EH (cell line): ENCODE measurements at places on chromosomes 3 and 15.

DNA sequence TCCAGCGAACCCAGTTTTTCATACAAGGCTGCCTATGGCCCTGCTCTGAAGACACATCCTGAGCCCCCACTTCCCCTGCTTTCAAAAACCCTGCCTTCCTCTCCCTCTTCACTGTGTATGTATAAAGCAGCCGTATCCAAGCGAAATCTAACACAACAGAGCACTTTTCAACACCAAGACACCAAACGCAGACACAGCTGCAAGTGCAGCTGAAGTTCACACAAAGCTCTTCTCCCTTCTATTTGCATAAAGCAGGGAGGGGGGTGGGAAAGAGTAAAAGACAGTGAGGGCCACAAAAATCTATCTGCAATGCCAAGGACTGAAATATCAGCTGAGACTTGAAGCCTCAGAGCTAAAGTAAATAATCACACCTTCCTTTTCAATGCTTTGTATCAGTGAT, 35.1 kb upstream of the CSPG5 start:
- no peak for DNase-seq

DNA sequence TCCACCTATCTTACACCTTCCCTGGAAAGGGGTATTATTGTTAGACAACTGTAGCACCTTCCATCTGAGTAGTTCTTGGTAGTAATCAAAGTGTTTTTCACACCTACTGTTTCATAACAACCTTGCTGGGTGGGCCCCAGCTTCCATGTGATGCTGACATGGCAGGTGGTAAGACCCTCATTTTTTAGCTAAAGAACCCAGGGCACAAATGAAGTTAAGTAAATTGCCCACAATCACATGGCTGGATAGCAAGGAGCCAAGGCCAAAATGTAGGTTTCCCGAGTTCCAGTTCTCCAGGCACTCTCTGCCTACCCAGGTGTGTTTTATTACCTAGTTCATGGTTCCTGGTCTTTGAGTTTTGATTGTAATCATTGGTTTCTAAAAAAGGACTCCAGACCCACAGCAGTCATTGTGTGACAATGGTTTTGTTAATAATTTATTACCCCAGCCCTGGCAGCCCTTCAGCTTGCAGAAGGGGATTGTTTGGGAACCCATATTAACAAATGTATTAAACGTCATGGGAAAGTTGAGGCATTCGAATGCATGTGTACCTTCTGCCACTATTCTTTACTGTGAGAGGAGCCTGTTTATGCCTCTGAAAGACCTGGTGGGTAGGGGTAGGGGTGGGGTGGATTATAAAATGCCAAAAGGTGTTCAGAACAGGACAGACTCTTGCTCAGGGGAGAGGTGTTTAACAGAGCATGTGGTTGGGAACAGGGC, 222.2 kb upstream of the BHLHE40 start:
- DNase-seq, result no peak

DNA sequence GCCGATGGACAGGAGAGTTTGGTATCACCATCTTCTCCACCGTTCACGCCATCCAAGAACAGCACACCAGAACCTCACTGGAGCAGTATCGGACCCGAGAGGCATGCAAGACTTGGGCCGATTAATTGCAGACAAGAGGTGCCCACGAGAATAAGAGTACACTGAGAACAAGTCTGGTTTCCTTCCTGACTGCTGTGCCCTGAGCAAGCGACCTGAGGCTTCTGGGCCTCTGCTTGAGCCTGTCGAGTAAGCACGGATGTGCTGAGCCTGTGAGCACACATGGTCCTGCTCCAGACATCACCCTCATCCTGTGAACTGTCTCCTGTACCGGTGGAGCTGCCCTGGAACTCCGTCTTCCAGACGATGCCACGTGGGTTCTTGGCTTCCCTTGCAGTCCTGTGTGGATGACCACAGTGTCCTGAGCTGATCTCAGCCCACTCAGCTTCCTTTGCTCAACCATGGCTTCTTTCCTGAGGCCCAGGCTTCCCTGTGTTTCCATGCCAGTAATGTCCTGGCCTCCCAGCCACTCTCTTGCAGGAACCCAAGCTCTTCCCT, 34.3 kb upstream of the SNRPA1 start:
- no peak for DNase-seq

DNA sequence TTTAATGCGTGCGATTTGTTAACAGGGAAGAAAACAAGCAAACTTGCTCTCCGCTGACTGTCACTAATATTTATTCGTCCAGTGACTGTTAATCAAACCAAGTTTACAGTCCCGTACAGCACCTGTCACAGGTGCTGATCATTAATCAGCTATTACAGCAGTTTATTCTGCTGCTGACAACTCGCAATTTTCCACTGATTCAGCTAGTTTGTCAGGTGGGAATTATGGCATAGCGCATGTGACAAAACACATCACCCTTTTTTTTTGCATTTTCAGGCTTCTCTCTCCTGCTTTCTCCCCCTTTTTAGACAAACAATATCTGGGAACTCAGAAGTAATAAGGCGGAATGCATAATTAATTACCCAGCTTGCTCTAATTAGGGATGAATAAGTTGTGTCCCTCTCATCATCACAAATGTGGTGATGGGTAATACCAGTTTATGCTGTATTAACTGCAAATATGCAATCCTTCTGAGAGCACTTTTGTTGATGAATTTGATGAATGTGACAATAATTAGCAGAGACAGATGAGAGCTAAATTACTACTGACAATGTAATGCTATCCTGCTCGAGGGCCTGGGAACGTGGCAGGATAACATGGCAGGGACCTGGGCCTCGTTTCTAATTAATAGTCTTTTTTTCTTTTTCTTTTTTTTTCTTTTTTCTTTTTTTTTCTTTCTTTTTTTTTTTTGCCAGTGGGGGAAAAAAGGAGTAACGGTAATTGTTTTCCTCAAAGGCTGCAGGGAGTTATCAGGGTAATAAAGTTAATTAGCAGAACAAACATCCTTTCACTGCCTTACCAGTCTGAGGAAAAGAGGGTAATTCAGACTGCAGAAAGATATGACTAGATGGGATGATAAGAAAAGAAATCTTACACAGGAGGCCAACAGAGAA, 150.3 kb upstream of the SOX2 start:
- no peak for DNase-seq

DNA sequence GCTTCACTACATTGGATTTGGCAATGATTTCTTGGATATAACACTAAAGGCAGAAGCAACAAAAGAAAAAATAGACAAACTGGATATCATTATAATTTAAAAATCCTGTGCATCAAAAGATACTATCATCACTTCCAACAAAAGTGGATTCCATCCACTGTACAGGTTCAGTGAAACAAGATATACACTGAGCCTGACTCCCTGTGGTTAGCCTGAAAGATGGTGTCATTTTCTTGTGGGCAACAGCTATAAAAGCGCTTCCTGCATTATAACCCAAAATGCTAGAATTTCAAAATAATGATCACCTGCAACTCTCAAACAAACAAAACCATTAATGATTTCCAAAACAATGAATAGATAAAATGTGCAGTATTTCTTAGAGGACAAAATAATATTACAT, 39.6 kb upstream of the TBC1D23 start:
- no peak for DNase-seq

DNA sequence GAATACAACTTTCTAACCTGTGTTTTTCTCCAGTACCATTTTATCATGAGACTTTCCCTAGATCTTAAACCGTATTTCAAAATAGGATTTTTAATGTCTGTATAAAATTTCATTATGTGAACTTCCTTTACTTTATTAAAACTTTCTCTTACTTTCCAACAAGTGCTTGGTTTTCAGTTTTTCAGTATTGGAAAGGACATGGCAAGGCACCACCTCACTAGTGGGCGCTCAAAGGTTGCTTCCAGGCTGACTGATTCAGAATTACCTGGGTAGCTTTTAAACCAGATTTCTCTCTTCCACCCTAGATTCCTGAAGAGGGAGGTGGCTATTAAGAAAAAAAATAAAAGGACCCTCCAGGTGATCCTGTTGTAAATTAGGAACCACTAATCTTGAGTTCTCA, 236.6 kb downstream of the SOX2 start:
- no peak for DNase-seq

GRCh38 chr3:126745760-126746394, 41.8 kb downstream of the CHCHD6 start:
- peak; percentile 15 for DNase-seq

DNA sequence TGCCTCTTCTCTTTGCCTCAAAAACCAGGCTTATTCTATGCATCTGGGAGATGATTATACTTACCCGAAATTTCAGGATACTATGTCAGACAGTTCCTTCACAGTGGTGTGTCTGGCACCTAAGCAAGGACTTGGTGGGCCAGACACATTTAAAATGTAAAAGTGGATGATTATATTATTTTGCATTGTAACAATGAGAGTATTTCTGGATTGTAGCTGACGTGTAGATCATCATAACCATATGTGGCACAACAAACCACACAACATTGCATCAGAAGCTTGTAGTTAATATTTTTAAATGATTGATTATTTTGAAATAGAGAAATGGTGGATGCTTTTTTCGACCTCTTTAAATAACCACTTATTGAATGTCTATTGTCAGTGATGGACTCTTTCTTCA, 109.0 kb downstream of the TIGIT start:
- no peak for DNase-seq

GRCh38 chr15:28075573-28075972, 23.5 kb downstream of the OCA2 start:
- DNase-seq, result no peak

DNA sequence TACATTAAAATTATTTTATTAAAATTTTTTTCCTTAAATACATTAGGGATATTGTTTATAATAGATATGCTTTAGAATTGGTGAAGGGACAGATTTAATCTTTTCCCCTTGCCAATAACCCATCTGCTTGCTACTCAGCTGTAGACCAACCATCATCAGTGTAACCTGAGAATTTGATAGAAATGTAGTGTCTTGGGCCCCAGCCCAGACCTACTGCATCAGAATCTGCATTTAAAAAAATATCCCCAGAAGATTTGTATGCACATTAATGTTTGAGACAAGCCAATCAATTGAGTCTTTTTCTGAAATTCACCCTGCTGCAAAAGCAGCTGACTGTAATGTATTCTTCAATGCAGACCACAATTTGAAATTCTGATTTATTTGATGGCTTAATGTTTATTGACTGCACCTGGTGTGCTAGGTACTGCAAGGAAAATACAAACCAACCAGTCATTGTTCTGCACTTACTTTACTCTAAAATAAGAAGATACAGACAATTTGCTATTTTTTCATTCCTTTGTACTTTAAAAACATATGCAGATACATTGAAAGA, 190.7 kb upstream of the SGO1 start:
- DNase-seq, result no peak

DNA sequence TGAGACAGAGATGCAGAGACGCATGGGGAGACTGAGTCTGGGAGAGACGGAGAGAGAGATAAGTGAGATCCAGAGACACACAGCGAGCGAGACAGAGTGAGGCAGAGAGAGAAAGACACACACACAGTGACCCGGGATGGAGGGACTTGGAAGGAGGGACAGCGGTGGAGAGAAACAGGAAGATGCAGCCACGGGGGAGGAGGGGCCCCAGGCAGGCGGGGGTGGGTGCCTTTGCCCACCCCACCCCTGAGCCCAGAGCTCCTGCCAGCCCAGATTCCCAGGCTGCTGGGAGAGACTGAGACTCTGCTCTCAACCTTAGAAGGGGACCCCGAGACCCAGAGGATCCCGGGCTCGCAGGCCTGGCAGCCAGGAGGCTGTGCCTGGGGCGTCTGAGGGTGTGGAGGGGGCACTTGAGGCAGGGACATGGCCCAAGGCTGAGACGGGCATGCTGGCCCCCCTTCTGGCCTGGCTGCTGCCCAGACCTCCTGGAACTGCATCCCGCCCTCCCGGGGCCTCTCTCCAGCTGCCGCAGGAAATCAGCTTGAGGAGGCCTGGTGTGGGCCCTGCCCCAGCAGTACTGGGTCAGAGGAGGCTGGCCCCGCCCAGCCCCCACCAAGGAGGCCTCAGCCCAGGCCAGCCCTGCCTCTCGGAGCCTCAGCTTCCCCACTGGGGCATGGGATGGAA, 18.1 kb downstream of the H1-8 start:
- DNase-seq, result peak; percentile 93

DNA sequence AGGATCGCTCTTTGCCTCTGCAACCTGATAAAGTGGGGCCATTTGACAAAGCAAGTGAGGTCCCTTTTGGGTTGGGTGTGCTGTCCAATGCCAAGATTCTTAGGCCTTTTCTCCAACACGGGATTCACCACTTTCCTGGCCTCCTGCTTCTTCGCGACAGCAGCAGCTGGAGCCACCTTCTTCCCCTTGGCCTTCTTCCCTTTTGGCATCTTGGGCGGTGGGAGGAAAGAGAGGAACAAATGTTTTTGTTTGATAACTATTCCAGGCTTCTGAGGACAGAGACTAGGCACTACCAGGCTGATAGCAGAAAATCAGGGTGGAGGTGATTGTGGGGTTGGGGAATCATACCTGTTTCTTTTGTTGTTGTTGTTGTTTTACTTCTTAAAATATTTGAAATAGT, 30.0 kb upstream of the FAM81A start:
- no peak for DNase-seq

DNA sequence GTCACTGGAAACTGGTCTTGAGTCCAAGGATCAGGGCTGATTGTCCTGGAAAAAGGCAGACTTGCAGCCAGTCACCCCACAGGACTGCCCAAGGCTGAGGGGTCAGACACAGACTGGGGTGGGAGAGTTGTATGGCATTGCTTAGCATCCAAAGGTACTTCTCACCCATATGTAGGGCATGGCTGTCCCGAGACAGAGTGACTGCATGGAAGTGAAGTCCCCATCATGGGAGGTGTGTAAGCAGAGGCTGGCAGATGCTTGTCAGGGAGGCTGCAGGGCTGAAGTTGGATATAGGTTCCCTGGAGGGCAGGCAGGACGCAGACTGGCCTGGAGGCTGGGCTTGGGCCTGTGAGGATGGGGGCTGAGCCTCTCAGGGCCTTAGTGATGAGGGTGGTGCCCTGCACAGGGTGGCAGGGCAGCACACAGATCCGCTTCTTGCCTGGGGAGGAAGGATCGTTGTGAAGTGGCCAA, 31.1 kb downstream of the PSTPIP1 start:
- DNase-seq, result no peak

GRCh38 chr15:23033979-23034378, 5.4 kb downstream of the TUBGCP5 start:
- no peak for DNase-seq

DNA sequence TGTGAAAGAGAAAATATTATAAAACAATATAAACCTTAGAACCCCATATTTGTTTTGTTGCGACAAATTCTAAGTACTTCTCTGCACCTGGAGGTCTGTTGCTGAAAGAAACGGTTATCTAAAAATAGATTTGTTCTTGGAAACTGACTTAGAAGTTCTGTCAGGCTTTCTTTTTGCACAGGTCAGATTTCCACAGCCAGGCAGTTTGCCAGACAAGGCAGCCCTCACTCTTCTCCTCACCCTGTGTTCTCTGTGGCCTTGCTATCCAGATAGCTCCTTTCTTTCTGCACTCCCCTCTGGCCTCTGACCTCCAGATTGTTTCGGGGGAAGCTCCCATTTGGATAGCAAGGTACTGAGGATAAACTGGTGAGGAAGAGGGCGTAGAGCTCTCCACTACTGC, 413.3 kb upstream of the ONECUT1 start:
- no peak for DNase-seq

- DNase-seq, result peak; percentile 89
Measured at GRCh38 chr15:70870051-70870450, 16.1 kb upstream of the LARP6 start.

DNA sequence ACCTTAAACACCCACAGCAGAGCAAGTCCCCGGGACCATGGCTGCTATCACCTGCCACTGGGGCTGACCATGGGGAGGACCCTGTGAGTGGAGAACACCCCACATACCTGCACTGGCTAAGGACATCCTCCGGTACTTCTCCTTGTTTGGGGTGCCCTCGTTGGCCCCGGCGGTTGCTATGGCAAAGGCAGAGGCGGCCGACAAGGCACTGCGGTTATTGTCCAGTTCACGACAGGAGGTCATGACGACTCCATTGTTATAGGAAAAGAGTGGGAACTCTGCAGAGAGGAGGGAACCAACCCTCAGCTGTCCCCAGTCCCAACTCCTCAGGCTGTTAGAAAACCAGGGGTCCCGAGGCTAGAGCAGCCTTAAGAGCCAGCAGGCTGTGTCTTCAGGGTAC, 54.8 kb upstream of the CTSH start:
- no peak for DNase-seq
